Panc1 (cell line): ENCODE measurements at places on chromosomes 3 and 15. TPM values are rescaled to one million over a fixed set of nuclear protein-coding genes. Genes with fewer than 3 reads are reported as not detected.

Gene APEH
- total RNA-seq = 131 TPM

Gene CHCHD4
- 13.8 TPM for total RNA-seq

Gene RGMA
- 0.62 TPM for total RNA-seq

Gene ZKSCAN7
- total RNA-seq = not detected

Gene GDPGP1
- 22.8 TPM for total RNA-seq

Gene RTP1
- not detected for total RNA-seq

Gene SPATA12
- 0.10 TPM for total RNA-seq

Gene ZNF860
- 8.9 TPM for total RNA-seq

Gene SLC22A14
- 0.13 TPM for total RNA-seq

Gene SERPINI2
- not detected for total RNA-seq

Gene PAQR5
- total RNA-seq = 2.0 TPM

Gene GATA2
- 74.6 TPM for total RNA-seq

Gene SLC51B
- 0.51 TPM for total RNA-seq

Gene VEPH1
- 0.51 TPM for total RNA-seq

Gene C3orf18
- 5.0 TPM for total RNA-seq

Gene SNTN
- total RNA-seq = not detected

Gene SLC38A3
- 6.0 TPM for total RNA-seq

Gene CCR1
- total RNA-seq = not detected

DNA sequence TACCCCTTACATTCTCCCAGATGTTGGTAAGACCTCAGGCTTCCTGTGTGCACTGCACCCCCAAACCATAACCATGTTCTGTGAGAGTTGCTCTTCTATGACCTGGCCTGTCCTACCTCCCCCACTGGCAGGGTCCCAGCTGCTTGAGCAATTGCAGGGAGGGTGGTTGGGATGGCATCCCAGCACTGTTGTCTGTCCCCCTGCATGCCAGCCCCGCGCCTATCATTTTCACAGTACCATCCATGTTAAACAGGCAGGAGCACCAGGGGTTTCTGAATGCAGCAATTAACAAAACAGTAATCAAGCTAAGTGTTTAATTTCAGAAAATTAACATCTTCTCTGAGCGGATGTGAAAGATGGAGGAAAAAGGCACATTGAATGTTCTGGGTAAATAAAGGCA lies 345.5 kb downstream of the EPHB1 start:
- DNase-seq = no peak

DNA sequence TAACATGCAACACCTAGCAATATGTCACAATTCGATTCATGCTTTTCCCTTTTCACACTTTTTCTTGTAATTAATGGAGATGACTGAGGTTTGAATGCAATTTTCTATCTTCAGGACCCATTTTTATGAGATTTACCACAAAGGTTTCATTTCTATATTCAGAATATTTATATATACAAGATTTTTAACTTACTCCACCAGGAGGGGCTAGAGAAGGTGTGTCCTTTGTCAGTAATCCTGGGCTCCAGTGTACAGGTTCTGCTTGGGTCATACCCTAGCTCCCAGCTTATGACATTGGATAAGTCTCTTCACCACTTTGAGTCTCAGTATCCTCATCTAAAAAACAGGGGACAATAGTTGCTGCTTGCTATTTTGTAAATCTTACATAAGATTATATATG lies 95.7 kb upstream of the SLC24A5 start:
- DNase-seq = no peak

GRCh38 chr3:138197524-138197923 lies 10.4 kb downstream of the ARMC8 start:
- DNase-seq = no peak

- no peak for DNase-seq
These were observed 11.9 kb downstream of the POMGNT2 start for GRCh38 chr3:43093974-43094373.

- no peak for DNase-seq
These were observed 17.1 kb downstream of the PRR23E start for GRCh38 chr3:127209840-127210653.

DNA sequence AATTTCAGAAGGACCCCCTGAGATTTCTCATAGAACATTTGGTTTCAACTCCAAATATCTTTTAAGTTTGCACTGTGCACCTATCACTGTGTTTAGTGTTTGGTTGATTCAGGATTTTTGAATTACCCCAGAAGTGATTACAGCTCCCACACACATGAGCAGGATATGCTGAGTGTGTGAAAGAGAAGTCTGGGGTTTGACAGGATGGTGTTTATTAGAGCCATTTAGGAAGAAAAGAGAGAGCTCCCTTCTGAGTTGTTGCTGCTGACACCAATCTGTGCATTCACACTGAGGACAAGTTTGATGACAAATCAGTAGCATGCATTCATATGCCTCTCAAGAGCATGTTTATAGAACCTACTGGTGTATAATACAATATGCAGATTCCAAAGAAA lies 118.1 kb downstream of the RPL22L1 start:
- DNase-seq = no peak

GRCh38 chr15:35663956-35664355 lies 118.0 kb upstream of the DPH6 start:
- no peak for DNase-seq

GRCh38 chr3:55491296-55491816 lies 4.2 kb upstream of the WNT5A start:
- no peak for DNase-seq

DNA sequence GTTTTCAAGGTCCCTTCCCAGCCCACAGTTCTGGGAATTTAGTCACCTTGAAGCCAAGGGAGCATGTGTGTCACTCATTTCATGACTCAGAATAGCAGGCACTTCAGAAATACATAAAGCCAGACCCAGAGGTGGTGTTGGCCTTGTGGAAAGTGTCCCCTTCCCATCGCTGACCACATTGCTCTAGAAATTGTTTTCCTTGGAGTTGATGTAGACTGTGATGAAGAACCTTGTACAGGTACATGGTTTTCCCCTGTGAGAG lies 158.8 kb downstream of the SLCO3A1 start:
- DNase-seq = no peak

- DNase-seq = no peak
These were observed 99.7 kb downstream of the PRICKLE2 start for GRCh38 chr3:64125561-64125960.

- no peak for DNase-seq
These were observed 37.8 kb downstream of the PTH1R start for GRCh38 chr3:46915297-46915822.

DNA sequence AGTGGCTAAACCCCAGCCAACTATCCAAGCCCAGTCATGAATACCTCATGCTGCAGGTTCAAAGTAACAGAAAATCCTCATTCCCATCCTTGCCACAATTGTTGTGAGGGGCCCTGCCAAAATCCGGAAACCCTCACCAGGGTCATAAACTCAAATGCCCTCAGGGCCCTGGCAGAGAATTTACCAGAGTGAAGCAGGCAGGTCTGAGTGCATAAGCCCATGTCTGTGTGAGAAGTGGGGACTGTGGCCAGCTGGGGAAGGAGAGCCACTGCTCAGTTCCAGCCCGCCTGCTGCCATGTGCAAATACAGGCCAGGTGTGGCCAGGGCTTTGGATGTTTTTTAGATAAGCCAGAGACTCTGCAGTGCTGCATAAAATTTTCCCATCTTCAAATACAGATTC lies 7.0 kb downstream of the CEP152 start:
- no peak for DNase-seq

DNA sequence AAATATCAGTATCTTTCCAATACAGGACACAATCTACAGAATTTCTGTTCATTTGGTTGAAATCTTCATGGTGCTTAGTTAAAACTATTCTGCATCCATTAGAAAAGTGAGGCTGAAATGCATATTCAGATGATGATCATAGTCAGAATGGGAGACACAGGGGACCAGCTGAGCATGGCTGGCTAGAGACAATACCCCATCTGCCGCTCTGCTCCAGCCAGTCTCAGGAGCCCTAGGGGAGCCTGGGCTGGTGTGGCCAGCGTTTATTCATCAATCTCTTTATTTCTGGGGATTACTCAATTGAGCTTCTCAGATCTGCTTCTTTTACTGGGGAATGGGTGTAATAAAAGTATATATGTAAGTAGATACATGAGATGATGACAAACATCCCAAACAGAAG lies 470.9 kb upstream of the CDIN1 start:
- DNase-seq = no peak

- no peak for DNase-seq
These were observed 772.3 kb downstream of the SI start for GRCh38 chr3:164306042-164306441.

DNA sequence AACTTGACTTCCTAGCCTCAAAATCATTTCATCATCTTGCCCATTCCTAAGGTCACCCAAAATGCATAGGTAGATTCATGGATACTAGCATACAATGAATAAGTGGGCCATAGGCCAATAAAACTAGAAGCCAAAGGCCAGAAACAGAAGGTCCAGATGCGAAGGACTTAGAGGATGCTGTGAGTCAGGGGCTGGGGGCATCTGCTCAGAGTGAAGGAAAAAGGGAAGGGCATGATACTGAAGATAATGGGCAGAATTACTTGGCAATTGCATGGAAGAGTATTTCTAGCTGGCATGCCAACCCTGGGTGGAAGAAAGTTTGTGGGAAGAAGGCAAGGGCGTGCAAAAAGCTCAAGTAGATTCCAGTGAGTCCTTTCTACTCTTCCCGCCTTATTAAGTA lies 27.5 kb downstream of the ILDR1 start:
- no peak for DNase-seq

DNA sequence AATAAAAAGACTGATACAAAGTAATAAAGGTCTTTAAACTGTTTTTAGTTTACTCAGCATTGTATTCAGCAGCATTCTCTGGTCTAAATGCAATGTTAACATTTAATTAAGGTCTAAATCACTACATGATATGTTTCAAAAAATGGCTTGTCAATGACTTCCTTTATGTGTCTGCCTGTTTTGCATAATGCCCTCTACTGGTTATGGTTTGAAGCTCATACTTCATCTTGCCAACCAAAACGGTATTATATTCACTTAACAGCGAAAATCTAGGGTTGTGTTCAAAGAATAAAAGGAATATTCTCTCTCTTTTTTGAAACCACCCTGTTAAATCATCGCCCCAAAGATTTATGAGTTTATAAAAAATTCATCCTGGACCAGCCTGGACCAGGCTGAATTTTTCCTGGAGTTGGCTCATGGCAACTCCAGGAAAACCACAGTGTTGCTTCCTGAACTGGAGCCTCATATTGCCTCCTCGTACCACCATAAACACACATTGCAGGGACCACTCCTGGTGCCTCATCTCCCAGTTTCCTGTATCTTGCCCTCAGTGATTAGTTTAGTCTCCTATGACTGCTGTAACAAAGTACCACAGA lies 6.7 kb upstream of the NCEH1 start:
- no peak for DNase-seq

DNA sequence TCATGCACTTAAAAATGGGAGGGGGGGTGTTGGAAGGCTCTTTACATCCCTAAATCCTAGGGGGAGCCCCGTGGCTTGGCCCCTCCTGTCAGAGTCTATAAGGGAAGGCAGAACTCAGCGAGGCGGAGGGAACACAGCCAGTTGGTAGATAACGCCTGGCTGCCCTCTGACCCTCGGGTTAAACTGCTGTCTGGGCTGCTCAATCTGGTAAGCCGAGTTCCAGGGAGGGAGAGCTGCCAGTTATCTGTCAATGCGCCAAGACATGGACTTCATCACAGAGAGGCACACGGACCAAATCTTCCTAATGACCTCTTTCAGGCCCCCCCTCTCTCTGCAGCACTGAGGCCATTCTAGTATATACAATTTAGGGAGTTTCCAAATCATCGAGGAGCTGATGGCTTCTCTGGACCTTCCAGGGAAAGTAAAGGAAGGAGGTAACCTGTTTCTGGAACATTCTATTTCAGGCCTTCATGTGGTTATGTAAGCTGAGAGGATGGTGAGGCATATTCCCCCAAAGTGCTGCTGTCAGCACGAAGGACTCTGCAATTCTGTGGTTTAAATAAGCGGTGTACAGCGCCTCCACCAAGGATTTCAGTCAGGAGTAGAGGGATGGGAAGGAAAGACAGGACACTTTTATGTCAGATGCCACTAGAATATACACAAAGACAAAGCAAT lies 349.0 kb downstream of the MCTP2 start:
- DNase-seq = no peak

DNA sequence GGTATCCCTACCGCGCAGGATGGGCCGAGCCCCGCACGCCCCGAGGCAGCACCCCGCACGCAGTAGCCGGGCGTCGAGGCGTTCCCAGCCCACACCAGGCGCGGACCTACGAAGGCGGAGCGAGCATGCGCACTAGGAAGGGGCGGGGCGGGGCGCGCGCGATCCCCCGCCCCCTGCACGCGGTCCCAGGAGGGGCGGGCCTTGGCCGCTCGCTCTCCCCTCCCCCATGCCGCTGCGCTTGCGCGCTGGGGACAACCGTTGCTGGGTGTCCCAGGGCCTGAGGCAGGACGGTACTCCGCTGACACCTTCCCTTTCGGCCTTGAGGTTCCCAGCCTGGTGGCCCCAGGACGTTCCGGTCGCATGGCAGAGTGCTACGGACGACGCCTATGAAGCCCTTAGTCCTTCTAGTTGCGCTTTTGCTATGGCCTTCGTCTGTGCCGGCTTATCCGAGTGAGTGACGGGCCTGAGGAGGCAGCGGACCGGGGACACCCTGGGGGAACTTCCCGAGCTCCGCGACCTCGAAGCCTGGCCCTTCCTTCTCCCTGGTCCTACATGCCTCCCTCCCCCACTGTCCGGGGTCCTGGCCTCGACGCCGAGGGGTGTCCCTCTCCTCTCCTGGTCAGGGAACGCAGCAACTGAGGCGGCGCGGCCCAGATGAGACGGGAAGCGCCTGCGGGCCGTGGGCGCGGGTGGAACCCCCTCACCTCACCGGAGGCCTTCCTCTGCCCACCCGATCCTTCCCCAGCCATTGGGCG lies at the start of gene SPESP1:
SPESP1 (plus strand) TSS at position 258 of the 755 bp plus-strand sequence; CDS start at position 387, 129 bp downstream.
- no peak for DNase-seq

DNA sequence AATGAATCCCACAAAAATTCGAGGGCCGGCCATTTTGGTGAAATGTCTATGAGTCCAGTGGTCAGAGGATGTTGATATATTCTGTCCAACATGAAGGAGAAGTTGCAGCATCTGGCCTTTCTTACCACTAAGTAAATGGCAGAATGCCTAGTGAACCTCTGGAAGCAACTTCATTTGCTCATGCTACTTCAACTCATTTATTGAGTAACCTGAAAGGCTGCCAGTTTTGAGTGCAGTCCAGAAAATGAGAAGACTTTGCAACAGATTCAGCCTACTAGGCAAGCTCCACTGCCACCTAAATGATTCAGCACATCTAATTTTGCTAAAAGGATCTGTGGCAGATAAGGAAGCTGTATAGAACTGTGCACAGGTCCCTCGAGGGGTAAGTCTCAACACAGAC lies 265.0 kb downstream of the OPA1 start:
- no peak for DNase-seq
